ENCODE measurements at places on chromosomes 6 and 20.

GRCh38 chr20:2305029-2305428 lies 9.2 kb downstream of the TGM3 start:
- no peaks in the 10 kb centered on the region for H3K36me3 ChIP-seq
- H3K4me1 ChIP-seq: peaks cover 7% of the 10 kb centered on the region
- no peak for DNase-seq
- no peak overlapping the region for H3K4me3 ChIP-seq
- peaks cover 2% of the 10 kb centered on the region for H3K27me3 ChIP-seq
- no peak overlapping the region for H3K27ac ChIP-seq

- H3K27me3 ChIP-seq: peaks cover 15% of the 10 kb centered on the region
- H3K4me3 ChIP-seq: no peak overlapping the region
- no peak for DNase-seq
- H3K36me3 ChIP-seq: no peaks in the 10 kb centered on the region
- H3K27ac ChIP-seq: no peak overlapping the region
- peaks cover 3% of the 10 kb centered on the region for H3K4me1 ChIP-seq
Measured at GRCh38 chr20:64247970-64248841, 7.3 kb upstream of the PCMTD2 start.

GRCh38 chr20:48155268-48155667 lies 370.0 kb upstream of the SULF2 start:
- DNase-seq: no peak
- no peak overlapping the region for H3K27ac ChIP-seq
- peaks cover 5% of the 10 kb centered on the region for H3K27me3 ChIP-seq
- no peak overlapping the region for H3K4me3 ChIP-seq
- H3K36me3 ChIP-seq: no peaks in the 10 kb centered on the region
- no peaks in the 10 kb centered on the region for H3K4me1 ChIP-seq

DNA sequence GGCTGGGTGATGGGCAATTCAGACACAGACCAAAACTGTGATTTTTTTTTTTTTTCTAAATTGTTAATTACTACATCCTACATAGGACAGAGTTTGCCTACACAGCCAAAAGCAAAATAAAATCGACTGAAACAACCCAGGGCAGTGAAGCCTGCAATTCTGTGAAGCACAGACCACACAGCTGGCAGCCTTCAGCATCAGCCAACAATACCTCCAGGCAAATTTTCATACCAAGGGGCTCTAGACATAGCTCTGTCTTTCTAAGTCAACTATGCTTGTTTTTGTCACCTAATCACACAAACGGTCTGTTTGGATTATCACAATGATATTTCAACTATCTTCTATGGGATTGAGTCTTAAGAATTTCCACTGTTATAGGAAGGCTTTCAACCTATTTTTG lies 17.6 kb downstream of the RMND1 start:
- H3K4me1 ChIP-seq: peaks cover 17% of the 10 kb centered on the region
- no peak overlapping the region for H3K27ac ChIP-seq
- no peaks in the 10 kb centered on the region for H3K27me3 ChIP-seq
- H3K4me3 ChIP-seq: no peak overlapping the region

DNA sequence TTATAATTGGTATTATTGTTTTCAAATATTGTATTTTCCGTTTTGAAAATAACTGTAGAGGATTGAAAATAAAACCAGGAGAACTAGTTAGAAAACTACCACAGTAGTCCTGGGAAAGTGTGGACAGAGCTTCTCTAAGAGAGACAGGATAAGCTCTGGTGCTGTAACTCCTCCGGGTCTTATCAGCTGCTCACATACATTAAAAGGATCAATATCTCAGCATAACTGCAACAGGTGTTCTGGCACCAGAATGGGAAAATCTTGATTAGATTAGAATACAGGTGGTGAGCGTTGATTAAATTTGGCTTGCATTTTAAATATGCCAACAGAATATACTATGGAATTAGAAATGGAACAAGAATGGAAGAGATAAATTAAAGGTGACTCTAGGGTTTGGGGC lies 1138.9 kb upstream of the ADGRB3 start:
- H3K4me1 ChIP-seq: no peaks in the 10 kb centered on the region
- DNase-seq: no peak
- H3K27ac ChIP-seq: no peak overlapping the region
- no peaks in the 10 kb centered on the region for H3K27me3 ChIP-seq
- H3K4me3 ChIP-seq: no peak overlapping the region

- H3K4me3 ChIP-seq: no peak overlapping the region
- no peaks in the 10 kb centered on the region for H3K27me3 ChIP-seq
- H3K4me1 ChIP-seq: no peaks in the 10 kb centered on the region
- H3K36me3 ChIP-seq: no peaks in the 10 kb centered on the region
Measured at GRCh38 chr20:30506100-30506499, 751.4 kb upstream of the DEFB115 start.

DNA sequence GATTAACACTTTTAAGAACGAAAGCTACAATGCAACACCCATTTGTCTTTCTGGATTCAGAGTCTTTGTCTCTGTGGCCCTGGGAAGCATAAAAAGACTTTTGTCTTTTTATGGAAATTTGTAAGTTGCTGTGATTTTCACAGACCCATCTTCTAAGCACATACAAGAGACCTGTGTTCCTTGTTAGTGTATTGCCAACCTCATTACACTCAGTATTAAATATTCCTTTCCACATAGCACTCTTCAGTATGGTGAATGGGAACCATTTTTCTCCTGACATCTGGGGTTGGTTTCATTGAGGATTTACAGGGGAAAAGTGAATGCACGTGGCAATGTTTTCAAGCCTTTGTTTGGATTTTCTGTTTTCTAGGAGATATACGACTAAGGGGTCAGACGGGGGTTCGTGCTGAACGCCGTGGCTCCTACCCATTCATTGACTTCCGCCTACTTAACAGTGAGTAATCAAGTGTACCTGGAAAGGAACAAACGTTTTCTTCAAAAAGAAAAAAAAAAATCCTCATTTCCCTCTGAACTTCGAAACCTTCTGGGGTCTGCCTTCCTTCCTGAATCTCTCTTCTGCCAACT lies 141.7 kb downstream of the MTFR2 start:
- H3K4me3 ChIP-seq: no peak overlapping the region
- no peak overlapping the region for H3K27ac ChIP-seq
- no peak for DNase-seq
- no peaks in the 10 kb centered on the region for H3K36me3 ChIP-seq
- H3K4me1 ChIP-seq: no peaks in the 10 kb centered on the region

DNA sequence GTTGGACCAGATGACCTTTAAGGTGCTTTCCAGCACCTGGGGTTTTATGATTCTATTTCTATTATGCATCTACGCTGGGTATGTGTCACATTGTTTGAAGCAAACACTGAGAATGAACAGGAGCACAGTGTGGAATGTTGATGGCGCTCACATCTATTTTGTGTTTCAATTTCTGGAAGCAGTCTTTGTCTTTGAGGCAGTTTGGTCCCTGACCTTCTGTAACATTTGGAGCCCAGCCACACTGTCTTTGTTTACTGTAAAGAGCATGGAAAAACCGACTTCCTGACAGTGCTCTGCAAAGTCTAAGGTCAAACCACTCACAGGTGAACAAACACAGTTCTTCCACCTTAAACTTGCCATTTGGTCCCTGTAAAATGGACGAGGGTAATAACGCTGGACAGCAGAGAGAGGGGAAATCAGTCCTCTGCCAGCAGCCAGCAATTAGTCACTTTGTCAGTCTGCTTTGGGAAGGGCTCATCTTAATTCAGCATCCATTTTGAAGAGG lies 155.5 kb downstream of the PRL start:
- no peaks in the 10 kb centered on the region for H3K36me3 ChIP-seq
- H3K27ac ChIP-seq: no peak overlapping the region
- H3K27me3 ChIP-seq: peaks cover 13% of the 10 kb centered on the region

DNA sequence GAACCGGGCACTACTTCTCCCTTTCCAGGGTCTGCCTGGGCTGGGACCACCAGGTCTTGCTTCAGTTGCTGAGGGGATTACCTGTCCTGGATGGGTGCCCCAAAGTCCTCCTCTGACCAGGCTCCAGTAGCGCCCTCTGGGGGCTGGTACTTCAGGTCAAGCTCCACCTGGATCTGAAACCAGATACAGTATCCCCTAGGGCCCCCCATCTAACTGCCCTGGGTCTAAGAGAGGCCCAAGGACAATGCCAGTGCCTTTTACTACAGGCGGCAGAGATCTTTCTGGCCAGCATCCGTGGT lies 11.2 kb upstream of the SPAG4 start:
- no peak overlapping the region for H3K4me3 ChIP-seq
- H3K4me1 ChIP-seq: peaks cover 4% of the 10 kb centered on the region
- H3K27ac ChIP-seq: no peak overlapping the region
- peak; percentile 44 for DNase-seq
- no peaks in the 10 kb centered on the region for H3K36me3 ChIP-seq

GRCh38 chr6:41940759-41941279 lies 789 bp downstream of the CCND3 start:
- peaks cover 53% of the 10 kb centered on the region for H3K36me3 ChIP-seq
- H3K27me3 ChIP-seq: no peaks in the 10 kb centered on the region
- H3K27ac ChIP-seq: peak overlapping the region; percentile 91
- H3K4me1 ChIP-seq: peaks cover 52% of the 10 kb centered on the region
- H3K4me3 ChIP-seq: peak overlapping the region; percentile 90
- peak; percentile 81 for DNase-seq
